BJ (cell line): ENCODE measurements at places on chromosomes 6 and 20. TPM values are rescaled to one million over a fixed set of nuclear protein-coding genes. Genes with fewer than 3 reads are reported as not detected.

The PCSK2 gene
- polyA plus RNA-seq: not detected in 2 replicates

DNA sequence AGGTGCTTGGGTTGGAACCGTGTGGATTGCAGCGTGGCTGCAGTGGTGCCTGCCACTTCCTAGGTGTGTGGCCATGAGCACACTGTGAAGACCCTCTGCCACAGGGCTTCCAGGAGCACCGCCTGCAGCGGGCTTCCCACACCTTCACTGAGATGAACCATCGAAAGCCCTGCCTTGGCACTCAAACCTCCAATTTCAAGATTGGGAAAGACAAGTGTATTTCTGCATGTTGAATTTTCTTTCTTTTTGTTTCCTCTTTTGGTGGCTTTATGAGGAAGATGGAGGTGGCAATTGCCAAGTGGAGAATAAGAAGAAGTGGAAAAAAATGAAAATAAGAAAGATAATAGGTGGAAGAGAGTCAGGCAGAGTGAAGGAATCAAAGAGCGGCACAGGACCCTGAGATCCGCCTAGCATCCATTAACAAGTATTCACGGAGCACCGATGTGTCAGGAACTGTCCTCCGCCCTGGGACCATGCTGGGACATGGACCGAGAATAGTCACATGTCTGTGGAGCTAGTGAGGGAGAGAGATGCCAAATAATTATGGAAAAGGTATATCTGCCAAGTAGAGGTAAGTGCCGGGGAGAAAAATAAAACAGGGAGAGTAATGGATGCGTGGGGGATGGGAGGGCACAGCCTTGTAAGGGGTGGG lies 159.9 kb downstream of the BCAS1 start:
- no peak for DNase-seq

- DNase-seq: no peak
Observed at GRCh38 chr20:49399329-49399728, 83.1 kb downstream of the KCNB1 start.

The VWA7 gene
- polyA plus RNA-seq: 0.16 and 0.29 TPM in 2 replicates

The CLDN20 gene
- polyA plus RNA-seq: not detected in 2 replicates

- no peak for DNase-seq
Observed at GRCh38 chr20:14488756-14489479, 151.5 kb upstream of the FLRT3 start.

DNA sequence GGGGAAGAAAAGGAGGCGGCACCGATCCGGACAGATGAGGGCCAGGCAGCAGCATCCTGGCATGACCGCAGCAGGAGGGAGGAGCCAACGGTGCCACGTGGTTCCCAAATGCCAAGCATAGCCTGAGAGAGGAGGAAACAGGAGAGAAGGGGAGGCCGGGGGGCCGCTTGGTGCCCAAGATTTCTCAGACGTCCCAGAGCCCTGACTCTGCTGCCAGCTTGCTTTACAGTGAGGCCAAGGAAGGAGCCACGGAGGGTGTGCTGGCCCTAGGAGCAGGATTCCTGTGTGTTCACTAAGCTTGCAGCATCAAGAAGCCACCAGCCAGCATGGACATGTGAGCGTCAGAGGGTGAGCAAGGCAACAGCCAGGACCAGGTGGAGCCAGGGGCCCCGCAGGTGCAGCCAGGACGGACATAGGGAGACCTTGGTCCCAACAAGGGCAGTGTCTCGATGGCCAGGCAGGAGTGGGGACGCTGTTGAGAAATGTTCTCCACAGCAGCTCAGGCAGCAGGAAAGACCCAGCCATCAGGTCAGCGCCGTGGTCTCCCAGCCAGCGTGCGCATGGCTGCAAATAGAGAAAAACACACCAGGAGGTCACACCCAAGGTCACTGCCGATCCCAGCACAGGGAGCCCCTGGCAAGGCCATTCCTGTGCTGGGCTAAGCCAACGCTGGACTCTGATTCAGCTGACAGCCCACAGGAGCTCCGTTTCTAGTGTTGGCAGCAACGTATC lies 143.7 kb downstream of the DLL1 start:
- no peak for DNase-seq

DNA sequence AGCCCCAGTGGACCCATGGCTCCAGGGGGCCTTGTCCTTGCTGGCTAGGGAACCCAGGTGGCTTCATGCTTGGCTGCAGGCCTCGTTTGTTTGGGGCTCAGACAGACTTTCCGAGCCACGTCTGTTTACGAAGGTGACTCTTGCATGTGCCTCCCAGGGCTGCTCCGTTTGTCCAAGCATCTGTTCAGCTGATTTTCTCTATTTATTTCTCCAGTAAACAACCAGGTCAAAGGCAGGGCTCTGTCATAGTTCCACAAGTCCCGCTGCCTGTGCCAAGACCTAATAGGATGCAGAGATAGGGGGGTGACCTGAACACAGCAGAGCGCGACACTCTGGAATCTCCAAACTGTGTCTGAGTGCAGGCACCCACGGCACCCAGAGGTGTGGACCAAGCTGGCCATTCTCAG lies 12.8 kb upstream of the SPO11 start:
- DNase-seq: no peak

DNA sequence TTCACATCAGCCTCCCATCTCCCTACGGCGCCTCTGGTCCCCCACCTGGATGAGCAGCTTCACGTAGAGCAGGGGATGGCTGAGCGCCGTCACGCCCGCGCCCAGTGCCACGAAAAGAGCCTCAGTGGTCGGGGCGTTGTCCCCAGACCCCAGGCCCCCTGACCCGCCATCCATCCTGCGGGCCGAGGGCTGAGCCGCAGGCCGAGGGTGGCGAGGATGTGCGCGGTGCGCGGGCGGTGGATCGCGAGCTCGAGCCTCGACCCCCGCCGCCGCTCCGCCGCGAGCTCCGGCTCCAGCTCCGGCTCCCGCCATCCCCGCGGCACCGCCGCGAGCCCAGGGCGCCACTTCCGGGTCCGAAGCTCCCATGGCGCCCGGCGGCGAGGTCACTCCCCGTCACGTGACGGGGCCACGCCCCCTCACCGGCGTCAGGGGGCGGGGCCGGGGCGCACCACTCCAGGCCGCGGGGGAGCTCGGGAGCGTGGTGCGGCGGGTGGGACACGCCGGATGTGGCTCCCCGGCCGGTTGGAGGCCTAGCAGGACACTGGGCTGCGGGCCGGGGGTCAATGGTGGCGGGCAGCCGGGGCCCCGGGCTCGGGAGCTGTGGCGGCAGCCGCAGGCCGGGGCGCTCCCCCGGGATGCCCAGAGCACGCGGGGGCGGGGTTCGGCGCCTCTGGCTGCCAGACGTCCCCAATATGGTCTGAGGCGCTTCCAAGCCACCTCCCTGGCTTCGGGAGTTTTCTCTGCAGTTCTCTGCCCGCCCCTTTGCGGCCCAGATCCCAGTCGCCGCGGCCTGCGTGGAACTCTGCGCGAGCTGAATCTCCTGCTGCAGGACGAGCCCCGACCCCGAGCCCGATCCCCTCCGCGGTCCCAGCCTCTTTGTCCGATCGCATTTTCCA lies at the start of gene MTCH1:
TSS of gene MTCH1 (minus strand) at position 389 of the 896 bp plus-strand sequence. CDS start at position 366, 23 bp downstream.
- peak; percentile 10 for DNase-seq

- DNase-seq: no peak
Observed at GRCh38 chr20:34131491-34131890, 19.4 kb upstream of the EIF2S2 start.

GRCh38 chr6:158560836-158561320 lies 987 bp downstream of the TMEM181 start:
- no peak for DNase-seq

The RFX6 gene
- not detected in 2 replicates for polyA plus RNA-seq

DNA sequence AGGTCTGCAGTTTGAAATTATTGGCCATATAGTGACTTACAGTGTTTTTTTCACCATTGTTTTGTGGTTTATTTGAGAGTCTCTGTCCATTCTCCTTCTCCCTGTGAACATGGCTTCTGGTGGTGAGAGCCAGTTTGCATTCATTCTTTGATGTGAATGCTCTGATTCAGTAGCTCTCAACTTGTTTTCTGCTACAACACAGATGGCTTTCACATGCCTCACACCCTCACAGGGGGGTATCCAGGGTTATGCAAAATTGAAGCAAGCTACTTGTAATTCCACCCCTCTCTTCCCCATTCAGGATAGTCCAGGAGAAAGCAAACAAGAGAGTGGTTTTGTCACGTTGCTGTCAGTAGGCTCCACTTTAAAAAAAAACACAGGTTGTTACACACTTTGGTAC lies 55.6 kb downstream of the SLX4IP start:
- DNase-seq: no peak

The CDH22 gene
- polyA plus RNA-seq: not detected in 2 replicates

The PLN gene
- polyA plus RNA-seq: 0.05 and 0.10 TPM in 2 replicates

The PHIP gene
- 3.1 and 8.1 TPM in 2 replicates for polyA plus RNA-seq

DNA sequence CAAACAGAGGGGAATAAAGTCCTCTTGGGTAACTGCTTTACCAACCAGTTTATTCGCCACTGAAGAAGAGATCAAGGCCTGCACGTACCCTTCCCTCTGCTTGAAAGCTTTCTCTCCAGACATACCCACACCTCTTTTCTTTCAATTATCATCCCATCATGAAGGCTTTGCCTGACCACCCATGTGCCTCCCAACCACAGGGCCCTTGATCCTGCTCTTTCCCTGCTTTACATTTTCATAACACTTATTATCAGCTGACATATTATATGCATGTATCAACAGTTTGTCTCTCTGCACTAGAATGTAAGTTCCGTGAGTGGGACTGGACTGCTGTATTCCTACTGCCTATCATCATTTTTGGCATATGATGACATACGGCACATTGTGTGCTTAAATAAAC lies 20.9 kb upstream of the RPN2 start:
- no peak for DNase-seq

The DNMT3B gene
- 1.1 and 1.3 TPM in 2 replicates for polyA plus RNA-seq

- DNase-seq: no peak
Observed at GRCh38 chr6:53043581-53043980, 21.6 kb upstream of the FBXO9 start.

GRCh38 chr20:34515484-34516246 lies 557 bp upstream of the DYNLRB1 start:
- DNase-seq: no peak

The VIP gene
- polyA plus RNA-seq: 0.06 TPM in 1 of 2 replicates, not detected in the other

The TRPC4AP gene
- polyA plus RNA-seq: 95.9 and 111 TPM in 2 replicates

The KCNK16 gene
- not detected in 2 replicates for polyA plus RNA-seq

- DNase-seq: no peak
Observed at GRCh38 chr20:45096781-45097180, 4.1 kb downstream of the KCNS1 start.

DNA sequence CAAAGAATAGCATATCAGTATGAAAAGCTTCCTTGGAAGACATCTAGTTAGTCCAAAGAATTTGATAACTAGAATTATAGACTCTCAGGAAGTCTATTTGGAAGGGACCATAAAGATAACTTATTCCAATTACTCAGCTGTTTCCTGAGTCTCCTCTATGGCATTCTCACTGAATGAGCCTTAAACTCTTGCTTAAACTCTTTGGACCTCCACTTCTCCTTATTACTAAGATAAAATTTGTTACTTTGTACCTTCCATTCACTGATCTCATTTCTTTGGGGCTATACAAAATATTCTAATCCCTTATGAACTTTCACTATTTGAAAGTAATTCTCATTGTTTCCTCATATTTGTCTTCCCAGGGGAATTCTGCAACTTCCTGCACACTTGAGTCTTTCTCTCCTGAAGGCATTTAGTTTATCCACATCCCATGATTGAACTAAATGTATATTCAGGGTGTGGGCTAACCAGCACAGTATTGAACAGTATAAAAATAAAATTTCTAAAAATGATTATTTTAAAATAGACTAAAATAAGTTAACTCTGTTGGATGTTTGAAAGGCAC lies 67.1 kb upstream of the NOTCH4 start:
- DNase-seq: no peak

GRCh38 chr6:25456249-25457040 lies 177.3 kb downstream of the CARMIL1 start:
- no peak for DNase-seq

- no peak for DNase-seq
Observed at GRCh38 chr6:31652925-31653724, 664 bp upstream of the BAG6 start.

- DNase-seq: no peak
Observed at GRCh38 chr6:14305131-14305530, 187.6 kb downstream of the CD83 start.

- DNase-seq: no peak
Observed at GRCh38 chr6:10529231-10529801, 8.2 kb downstream of the GCNT2 start.

- no peak for DNase-seq
Observed at GRCh38 chr6:37314487-37315156, 39.2 kb upstream of the RNF8 start.

The CGA gene
- polyA plus RNA-seq: 2.5 and 2.6 TPM in 2 replicates

The FOXS1 gene
- polyA plus RNA-seq: 0.05 TPM in 1 of 2 replicates, not detected in the other

The EIF6 gene
- 182 and 261 TPM in 2 replicates for polyA plus RNA-seq

DNA sequence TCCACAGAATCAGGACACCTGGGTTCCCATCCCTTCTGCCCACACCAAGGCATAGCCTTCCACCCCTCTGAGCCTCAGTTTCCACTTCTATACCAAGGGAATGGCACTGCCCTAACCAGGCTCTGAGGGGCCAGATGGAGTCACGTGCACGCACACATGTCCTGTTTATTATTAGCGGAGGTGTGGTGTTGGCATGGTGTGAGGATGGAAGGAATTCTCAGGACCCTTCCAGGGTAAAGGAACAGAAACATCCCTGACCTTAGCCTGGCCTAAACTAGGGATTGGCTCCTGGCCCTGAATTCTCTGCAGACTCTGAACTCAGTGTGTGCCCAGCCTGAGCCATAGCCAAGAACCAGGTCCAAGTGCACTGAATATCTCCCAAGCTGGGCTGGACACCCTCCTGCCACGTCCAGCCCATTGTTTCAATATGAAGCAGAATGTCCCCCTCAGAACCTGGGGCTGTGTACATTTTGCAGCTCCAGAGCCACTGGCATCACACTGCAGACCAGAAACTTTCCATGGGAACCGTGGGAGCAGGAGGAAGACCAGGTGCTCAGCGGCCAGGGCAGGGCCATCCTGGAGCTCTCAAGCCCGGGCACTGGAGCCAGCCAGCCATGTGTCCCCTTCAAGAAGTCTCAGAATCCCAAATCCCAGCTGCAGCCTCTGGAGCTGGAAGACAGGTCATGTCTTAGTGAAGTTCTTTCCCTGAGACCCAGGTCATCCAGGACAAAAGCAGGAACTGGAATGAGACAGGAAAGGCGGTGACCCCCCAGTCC lies 208.4 kb downstream of the ANKRD60 start:
- no peak for DNase-seq

- DNase-seq: no peak
Observed at GRCh38 chr6:150266309-150266708, 102.5 kb upstream of the IYD start.

The HLA-DMB gene
- polyA plus RNA-seq: not detected in 2 replicates

GRCh38 chr6:123780021-123780420 lies 23.6 kb upstream of the NKAIN2 start:
- no peak for DNase-seq

The PRSS35 gene
- 0.37 and 0.58 TPM in 2 replicates for polyA plus RNA-seq

The TMC2 gene
- not detected in 2 replicates for polyA plus RNA-seq
